ENCODE measurements at places on chromosomes 3 and 15.

GRCh38 chr15:88975891-88976290 is 62.7 kb upstream of the MFGE8 start:
- peak; percentile 75 for DNase-seq

DNA sequence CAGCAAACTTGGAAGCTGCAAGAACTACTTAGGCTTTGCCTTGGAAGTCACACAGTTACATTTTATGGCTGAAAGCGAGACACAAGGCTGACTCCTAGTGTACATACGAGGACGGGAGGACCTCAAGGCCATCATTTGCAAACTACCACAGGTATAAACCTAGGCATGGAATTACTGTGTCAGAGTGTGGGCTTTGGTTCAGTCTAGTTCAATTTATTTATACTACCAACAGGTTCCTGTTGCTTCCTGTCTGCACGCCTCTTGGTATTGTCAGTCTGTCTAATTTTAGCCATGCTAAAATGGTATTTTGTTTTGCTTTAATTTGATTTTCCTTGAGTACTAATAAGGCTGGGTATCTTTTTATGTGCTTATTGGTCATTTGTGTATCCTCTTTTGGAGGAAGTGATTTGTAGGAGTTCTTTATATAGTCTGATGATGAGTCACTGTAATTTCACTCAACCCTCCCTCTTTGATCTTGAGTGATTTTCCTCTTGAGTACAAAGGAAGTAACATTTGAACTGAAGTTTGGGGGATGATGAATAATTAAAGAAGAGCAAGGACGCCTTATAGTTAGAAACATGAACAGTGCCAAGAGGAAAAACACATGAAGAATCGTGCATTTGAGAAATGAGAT is 8.2 kb downstream of the ANKRD34C start:
- peak; percentile 52 for DNase-seq

- no peak for DNase-seq
Observed at GRCh38 chr3:17243621-17244020, 358.9 kb downstream of the PLCL2 start.

- no peak for DNase-seq
Observed at GRCh38 chr15:75943246-75943645, 39.6 kb downstream of the FBXO22 start.

GRCh38 chr3:99637016-99637367 is 1.4 kb upstream of the COL8A1 start:
- DNase-seq, result no peak

GRCh38 chr3:38662544-38662943 is 13.1 kb upstream of the SCN5A start:
- no peak for DNase-seq

GRCh38 chr3:127698286-127698685 is 25.5 kb downstream of the ABTB1 start:
- no peak for DNase-seq

DNA sequence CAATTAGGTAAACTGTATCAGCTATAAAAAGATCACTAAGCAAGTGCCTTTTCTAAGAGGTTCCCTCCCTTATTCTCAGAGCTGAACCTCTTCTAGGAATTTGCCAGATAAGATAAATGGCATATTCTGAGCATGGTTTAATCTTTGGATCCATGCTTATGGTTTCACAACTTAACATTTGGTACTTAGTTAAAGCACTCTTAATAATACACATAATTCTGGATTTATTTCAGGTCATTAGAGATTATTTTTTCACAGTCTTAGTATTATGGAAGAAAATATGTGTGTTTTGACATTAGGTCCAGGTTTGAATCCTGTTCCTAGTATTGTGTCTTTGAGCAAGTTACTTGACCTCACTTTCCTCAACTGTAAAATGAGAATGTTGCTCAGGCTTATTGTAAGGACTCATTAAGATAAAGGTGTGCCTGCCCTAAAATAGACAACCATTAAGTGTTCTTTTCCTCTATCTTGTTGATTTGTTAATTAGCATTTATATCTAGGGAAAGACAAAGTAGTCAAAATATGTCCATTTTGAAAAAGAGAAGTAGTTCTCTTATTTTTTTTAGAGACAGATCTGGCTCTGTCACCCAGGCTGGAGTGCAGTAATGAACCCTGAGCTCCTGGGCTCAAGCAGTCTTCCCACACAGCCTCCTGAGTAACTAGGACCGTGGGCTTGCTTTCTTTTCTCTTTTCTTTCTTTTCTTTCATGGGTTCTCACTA is 43.4 kb downstream of the TSC22D2 start:
- DNase-seq, result no peak

DNA sequence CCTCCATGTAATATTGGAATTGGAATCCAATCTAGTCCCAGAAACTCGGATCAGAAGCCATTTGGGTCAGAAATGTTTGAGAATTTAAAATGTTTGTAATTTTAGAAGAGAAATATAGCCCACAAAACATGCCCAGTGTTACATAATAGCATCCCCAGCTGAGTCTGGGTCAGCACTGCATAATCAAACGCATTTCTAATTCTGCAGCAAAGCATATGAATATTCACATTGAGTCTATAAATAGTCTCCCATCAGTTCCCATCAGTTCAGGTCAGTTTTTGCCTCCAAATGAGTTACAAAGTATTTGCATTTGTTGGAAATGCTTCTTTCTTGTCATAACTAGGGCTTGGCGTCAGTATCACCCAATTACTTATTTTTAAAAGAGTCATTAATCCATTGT is 383.1 kb downstream of the IL5RA start:
- no peak for DNase-seq

DNA sequence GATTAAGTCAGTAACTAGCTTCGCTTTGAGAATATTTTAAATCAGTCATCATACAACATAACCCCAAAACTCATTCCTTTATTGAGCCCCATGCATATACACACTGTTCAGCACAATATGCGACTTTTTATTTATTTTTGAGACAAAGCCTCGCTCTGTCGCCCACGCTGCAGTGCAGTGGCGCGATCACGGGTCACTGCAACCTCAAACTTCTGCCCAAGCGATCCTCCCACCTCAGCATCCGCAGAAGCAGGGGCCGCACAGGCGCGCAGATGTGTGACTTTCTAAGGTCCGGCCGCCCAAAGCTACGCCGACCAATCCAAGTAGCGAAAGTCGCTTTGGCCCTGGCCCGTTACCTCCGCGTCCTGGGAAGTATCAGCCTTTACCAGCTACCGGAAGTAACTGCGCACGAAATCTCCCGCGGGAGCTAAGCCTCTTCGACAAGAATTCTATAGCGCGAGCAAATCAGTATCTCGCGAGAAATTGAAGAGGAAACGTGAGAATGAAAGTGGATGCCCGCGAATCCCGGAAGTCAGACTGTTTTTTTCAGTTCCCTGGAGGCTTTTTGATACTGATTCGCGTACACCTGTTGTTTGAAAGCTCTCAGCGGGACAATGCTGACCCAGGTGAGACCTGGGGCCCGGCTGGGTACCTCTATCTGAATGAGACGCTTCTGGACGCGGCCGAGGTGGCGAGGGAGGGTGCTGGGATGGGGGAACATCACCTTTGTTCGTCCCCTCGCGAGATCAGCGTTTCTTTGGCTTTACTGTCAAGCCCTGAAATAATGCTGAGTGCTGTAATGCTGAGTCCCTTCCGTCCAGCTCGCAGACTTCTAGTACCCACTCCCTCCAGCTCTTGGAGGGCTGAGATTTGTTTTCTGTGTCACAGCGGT is at the start of the genes DHFR2 and NSUN3:
TSS of gene DHFR2 (minus strand) at position 404 of the 892 bp plus-strand sequence. CDS start 1,405 bp downstream, outside the sequence.
TSS of gene NSUN3 (plus strand) at position 549 of the 892 bp plus-strand sequence. CDS start at position 615, 66 bp downstream.
- DNase-seq, result peak; percentile 96

DNA sequence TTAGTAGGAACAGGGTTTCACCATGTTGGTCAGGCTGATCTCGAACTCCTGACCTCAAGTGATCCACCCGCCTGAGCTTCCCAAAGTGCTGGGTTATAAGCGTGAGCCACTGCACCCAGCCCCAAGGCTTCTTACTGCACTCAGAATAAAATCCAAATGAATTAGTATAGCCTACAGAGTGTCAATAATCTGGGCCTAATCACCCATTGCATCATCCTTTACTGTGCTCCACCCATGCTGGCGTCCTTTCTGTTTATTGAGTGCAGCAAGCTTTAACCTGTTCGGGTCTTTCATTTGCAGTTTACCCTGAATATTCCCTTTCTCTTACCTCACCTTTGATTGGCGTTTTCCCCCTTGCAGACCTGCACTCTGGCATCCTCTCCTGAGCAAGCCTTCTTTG is 77.7 kb downstream of the CEP63 start:
- no peak for DNase-seq

DNA sequence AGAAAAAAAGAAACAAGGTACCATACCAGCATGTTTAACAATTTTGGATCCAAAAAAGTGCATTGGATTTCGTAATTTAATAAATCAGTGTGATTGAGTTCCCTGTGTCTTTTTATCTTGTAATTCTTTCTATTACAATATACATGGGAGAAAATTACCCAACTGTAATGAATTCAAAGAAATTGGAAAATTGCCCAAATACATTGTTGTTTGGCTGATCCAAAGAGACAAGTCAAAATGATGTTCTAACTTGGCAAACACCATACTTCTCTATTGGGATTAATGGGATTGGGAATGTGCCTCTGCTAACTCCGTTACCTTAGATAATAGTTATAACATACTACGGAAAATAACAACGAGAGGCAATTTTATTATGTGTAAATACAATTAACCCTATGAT is 1097.1 kb downstream of the ROBO1 start:
- no peak for DNase-seq

- DNase-seq, result peak; percentile 23
Observed at GRCh38 chr3:72446218-72447058, 401.8 kb downstream of the SHQ1 start.

GRCh38 chr15:81299630-81300273 is 24.2 kb downstream of the STARD5 start:
- DNase-seq, result no peak

GRCh38 chr3:152452318-152452717 is 183.6 kb downstream of the MBNL1 start:
- DNase-seq, result no peak

- no peak for DNase-seq
Observed at GRCh38 chr3:36763850-36764703, at the start of gene DCLK3. TSS of gene DCLK3 (minus strand) at chr3:36764553. CDS start at chr3:36764263, 290 bp downstream.

- DNase-seq, result peak; percentile 25
Observed at GRCh38 chr15:68389936-68390817, 41.8 kb downstream of the ITGA11 start.

GRCh38 chr3:12054245-12054644 is 50.1 kb downstream of the SYN2 start:
- no peak for DNase-seq

- no peak for DNase-seq
Observed at GRCh38 chr3:61029194-61029593, 222.1 kb downstream of the FHIT start.

- no peak for DNase-seq
Observed at GRCh38 chr3:124213641-124214040, 221.7 kb upstream of the ROPN1 start.

DNA sequence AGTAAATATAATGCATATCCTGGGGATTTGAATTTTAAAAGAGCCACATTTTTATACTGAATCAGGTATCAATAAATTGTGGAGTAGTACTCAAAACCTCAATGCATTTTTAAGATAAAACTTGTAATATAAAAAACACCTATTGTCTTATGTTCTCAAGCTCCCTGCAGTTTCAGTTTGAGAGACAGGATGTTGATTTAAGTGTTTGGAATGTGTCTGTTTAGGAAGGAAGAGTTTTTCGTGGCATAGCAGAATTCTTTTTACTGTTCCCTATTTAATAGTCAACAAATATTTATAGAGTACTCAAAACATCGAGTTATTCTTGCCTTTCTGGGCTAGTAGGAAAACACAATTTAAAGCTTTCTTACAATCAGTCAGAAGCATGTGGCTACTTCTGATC is 146.1 kb upstream of the BCHE start:
- peak; percentile 20 for DNase-seq

DNA sequence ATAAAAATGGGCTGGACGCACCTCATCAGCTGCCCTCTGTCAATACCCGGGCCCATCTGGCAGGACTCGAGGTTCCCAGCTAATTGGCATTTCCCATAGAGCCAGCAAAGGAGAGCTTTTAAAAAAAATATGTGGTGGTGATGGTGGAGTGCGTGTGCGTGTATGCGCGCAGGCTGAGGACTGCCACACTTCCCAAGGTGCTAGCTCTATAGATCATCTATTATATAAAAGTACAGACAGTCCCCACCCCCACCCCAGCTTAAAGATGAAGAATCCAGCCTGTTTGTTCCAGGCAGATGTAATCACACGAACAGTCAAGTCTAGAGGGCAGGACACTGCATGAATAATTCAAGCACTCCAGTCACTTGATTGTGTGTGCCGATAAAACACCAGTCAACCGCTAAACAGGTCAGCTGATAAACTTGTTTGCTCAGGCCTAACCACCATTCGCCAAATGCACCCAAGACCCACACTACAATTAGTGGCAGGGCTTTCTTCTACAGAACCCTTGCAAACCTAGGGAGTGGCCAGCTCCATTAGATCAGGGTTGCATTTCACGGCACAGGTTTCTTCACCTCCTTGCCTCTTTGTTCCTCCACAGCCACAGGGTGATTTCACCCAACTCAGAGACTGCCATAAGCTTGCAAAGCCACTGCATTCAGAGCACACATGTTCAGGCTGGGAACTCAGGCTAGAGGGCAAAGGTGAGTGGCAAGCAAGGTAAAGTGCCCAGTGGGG is 5.8 kb downstream of the TLE3 start:
- peak; percentile 19 for DNase-seq

DNA sequence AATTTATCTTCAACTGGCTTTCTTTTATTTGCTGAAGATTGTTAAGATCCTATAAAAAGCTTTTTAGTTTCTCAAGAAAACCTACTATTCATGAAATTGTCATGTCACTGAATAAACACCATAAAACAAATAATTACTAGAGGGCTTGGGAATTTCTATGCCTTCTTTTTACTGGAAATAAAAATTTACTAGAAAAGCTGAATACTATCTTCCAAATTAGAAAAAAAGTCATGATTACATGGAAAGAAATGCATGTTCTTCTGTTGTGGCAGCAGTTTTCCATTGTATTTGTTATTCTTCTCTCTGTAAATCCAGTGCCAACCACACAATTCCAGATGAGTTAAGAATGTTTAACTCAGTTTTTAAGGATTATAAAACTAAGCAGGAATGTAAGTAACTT is 153.8 kb downstream of the RAP2B start:
- no peak for DNase-seq

GRCh38 chr3:102089904-102090720 is 240.8 kb downstream of the NFKBIZ start:
- DNase-seq, result peak; percentile 60

DNA sequence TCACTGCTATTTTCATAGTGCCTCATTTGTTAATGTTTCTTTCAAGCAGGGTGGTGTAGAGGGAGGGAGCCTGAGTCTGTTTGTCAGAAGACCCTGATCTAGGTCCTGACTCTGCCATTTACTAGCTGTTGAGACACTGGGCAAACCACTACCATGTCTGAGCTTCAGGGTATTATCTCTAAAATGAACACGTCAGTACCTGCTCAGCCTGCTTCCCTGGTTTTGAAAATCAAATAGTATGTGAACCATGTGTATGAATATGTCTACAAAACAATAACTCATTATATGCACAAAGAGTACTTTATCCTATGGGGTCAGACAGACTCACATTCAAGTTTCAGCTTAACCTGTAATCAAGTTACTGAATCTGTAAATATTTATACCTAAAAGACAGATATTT is 25.1 kb downstream of the SYNPR start:
- no peak for DNase-seq

DNA sequence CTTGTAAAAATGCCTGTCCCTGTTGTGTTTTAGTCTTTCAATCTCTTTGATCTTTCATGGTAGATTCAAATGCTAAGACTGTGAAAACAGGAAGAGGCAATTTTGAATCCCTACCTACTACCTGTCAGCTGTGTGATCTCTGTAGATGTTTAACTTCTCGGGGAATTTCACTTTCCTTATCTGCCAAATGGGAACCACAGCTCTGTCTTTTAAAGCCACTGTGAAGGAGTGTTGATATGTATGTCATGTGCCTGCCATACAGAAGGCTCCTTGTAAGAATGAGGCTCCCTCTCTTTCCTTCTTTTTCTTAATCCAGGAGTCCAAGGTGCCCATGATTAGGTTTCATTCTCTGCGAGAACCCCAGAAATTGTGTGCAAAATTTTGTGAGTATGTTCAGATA is 139.6 kb upstream of the ADAMTS9 start:
- DNase-seq, result no peak

Data from foreskin melanocyte (primary cell).